Activated effector memory CD4-positive, alpha-beta T cell treated with Interleukin-2 at 50 U/mL for 16 hours (primary cell): ENCODE measurements at places on chromosomes 12 and 14.

- no peak for DNase-seq
Observed at GRCh38 chr12:102371165-102371564, 109.2 kb downstream of the IGF1 start.

- no peak for DNase-seq
Observed at GRCh38 chr14:56666294-56666693, 86.7 kb downstream of the TMEM260 start.

DNA sequence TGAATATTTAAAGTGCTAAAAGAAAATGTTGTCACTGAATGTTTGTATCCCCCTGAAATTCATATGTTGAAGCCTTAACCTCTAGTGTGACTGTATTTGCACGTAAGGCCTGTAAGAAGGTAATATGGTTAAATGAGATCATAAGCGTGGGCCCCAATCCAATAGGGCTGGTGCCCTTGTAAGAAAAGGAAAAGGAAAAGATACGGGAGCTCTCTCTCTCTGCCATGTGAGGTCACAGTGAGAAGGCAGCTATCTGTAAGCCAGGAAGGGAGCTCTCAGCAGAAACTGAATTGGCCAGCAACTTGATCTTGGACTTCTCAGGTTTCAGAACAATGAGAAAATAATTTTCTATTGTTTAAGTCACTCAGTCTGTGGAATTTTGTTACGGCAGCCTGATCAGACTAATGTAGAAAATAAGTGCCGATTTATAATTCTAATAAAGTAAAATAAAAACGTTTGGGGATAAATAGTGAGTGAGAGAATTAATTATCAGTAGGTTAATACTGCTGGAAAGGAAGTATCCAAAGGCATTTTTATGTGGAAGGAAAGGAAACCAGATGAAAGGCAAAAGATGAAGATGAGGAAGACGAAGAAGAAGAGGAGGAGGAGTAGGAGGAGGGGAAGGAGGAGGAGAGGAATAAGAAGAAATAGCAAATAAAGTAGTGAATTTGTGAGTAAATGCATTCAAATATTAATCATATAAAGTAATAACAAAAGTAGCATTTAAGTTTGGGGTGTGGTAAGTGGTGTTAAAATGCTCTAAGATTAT lies 188.5 kb upstream of the KRR1 start:
- no peak for DNase-seq

GRCh38 chr12:127268213-127268612 lies 998.8 kb upstream of the TMEM132C start:
- no peak for DNase-seq

DNA sequence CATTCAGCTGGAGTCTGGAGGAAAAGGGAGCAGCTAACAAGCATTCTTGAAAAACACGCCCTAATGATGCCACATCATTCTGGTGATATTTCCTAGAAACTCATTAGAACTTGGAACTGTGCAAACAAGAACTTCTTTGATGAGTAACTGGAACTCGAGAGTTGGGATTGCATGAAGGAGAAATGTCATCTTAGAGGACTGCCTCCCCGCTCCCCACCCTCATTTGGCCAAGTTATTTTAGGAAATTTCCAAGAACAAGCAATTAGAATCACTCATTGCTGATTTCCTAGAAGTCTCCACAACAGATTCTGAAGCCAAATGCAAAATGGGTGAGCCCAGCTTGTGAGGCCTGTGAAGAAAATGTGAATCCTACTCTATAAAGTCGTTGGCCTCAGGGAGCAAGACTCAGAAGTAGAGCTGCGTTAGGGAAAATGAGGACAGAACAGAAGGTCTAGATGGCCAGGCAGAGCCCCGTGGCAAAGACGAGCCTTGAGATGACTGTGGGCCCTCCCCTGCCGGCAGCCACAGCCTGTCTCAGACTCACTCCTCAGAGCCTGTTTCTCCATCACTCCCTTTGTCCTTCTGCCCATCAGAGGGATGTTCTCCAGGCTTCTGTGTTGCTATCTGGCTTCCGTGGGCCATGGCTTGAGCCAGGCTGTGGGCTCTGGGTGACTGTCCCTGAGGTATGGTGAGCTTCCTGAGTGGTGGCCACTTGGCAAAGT lies 38.4 kb downstream of the RTL1 start:
- no peak for DNase-seq

- DNase-seq: no peak
Observed at GRCh38 chr12:131946757-131947156, 3.0 kb upstream of the EP400 start.

DNA sequence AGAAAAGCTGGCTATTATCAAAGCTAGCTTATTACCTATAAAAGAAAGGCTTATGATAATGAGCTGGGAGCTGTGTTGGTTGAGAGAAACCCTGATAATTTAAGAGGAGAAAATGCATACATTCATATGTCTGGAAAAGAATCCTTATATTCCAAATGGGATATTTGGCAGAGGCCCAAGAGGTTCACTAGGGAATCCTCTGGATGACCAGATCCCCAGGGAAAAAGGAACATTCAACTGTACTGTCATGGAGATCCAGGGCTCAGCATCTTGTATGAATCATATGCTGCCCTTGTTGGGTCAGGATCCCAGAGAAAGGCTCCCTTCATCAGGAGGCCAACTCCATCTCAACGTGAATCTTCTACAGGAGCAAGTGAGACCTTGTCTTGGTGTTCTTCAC lies 16.6 kb upstream of the FBXO34 start:
- no peak for DNase-seq

GRCh38 chr12:117671734-117672133 lies 297.1 kb downstream of the KSR2 start:
- DNase-seq: no peak

- DNase-seq: no peak
Observed at GRCh38 chr14:25518364-25518763, 468.4 kb upstream of the STXBP6 start.
